ENCODE measurements at places on chromosomes 1 and 21.
A peak's percentile ranks its signal among the peaks of the same experiment; 100 is the strongest.

DNA sequence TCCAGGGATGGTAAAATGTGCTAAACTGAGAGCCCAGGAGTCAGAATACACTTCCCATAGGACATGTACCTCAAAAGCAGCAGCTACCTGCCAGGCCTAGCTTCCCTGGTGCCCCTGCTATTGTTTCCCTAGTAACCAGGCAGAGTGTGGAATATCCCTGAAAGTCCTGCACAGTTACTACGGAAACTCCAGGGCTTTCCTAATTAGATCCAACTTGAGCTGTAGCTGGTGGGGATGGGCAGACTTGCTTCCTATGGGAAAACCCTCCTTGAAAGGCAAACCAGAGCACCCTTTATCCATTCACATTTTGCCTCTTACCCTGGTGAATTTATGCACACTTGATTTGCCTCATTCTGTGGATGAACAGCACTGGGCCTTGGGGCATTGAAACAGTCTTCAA is 559.9 kb upstream of the PBX1 start:
- DNase-seq = no peak

GRCh38 chr1:225871359-225872074 is 10.7 kb downstream of the TMEM63A start:
- DNase-seq = no peak

GRCh38 chr1:184366997-184367396 is 19.8 kb upstream of the C1orf21 start:
- DNase-seq = no peak

- DNase-seq = no peak
Observed at GRCh38 chr1:65421351-65422025, 1.0 kb downstream of the LEPR start.

DNA sequence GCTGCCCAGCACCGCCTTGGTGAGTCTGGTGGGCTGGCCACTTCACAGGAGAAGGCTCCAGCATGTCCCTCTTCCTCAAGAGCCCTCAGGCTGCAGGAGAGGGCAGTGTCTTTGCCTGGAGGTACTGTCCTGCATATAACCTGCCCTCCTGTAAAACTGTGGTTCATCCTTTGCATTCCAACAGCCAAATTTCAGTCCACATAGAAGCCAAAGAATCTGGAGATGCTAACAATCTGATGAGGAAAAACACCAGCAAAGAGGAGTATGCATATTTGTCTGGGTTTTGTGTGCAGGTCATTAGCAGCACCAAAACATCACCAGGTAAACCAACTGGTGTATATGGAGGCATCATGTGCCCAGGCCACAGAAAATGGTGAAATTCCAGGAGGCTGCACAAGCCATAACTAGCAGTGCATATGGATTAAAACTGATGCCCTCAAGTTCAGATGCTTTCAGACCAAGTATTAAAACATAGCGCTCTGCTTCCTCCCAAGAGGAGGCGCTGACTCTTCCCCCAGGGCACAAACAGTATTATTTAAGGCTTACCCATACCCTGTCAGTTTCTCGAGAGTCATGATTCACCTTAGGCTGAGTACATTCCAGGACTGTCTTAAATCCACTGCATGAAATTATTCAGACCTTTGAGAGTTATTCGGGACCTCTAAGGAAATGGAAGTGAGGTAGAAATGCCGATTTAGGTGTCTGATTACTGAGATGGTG is 150.5 kb upstream of the COA6 start:
- peak; percentile 32 for DNase-seq

DNA sequence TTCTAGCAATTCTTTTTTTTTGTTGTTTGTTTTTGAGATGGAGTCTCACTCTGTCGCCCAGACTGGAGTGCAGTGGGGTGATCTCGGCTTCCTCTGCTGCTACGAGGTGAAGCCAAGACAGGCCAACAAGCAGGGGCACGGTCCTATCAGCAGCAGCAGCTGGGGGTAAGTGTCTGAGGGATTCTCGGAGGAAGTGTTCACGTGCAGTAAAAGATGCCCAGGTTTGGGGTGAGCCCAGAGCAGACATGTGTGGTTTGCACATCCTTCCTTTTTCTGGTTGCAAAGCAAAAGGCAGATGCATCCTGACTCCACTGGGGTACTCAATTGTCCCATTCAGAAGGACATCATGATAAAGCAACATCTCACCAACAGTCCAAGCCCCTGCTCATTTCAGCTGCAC is 27.7 kb downstream of the PIGP start:
- DNase-seq = no peak

- DNase-seq = peak; percentile 77
Observed at GRCh38 chr1:180234369-180235076, 4.5 kb downstream of the LHX4 start.

DNA sequence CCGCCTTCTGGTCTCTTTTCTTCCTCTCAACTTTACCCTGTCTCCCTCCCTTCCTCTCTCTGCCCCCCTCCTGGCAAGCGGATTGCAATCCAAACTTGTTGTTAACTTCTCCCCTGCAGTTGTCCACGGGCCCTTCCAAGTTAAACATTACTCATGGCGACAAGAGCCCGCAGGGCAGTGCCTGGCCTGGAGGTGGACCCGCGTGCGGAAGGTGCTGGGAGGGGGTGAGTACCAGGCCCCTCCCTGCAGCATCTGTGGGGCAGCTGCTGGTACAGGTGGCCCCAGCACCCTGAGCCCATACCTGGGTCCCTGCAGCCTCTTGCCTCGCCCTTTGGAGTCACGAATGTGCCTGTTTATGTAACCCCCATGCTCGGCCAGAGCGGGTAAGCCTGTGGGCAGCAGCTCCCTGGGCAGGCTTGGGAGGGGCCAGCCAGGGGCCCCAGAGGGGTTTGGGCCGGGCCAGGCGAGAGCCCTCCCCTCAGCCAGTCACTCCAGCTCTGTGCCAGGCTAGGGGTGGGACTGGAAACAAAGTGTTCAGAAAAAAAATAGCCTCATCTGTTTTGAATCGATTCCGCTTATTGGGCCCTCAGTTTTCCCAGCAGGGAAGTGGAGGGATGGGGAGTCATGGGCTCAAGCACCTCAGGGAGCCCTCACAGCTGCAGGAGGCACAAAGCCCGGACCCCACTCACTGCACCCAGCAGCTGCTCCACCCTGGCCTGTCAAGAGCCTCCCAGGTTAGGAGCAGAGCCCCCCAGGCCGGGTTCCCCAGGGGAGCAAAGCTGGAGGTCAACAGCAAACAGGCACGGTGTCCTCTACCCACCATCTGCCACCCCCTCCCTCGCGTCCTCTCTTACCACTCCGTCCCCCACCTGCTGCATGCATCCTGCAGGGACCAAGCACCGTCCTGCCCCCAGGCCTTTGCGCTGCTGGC is 14.0 kb upstream of the FAAP20 start:
- no peak for DNase-seq
